ENCODE measurements at places on chromosomes 7 and 10. TPM values are rescaled to one million over a fixed set of nuclear protein-coding genes. Genes with fewer than 3 reads are reported as not detected.

Gene TACC2
- 3.5 TPM for total RNA-seq

Gene ADAMTS14
- total RNA-seq, result 4.0 TPM

Gene GNGT1
- total RNA-seq, result not detected

Gene SFTPA1
- total RNA-seq, result under 0.01 TPM

Gene STRIP2
- total RNA-seq, result 14.8 TPM

Gene GHRHR
- total RNA-seq, result not detected

Gene CYP2C9
- not detected for total RNA-seq

Gene VPS37D
- 9.2 TPM for total RNA-seq

Gene OR9A2
- not detected for total RNA-seq

Gene PRF1
- not detected for total RNA-seq

Gene ZNF467
- 0.22 TPM for total RNA-seq

Gene KEL
- total RNA-seq, result not detected

Gene SERPINE1
- 462 TPM for total RNA-seq

Gene ENKUR
- total RNA-seq, result 0.11 TPM

Gene DLX5
- not detected for total RNA-seq

Gene ZNF282
- 20.1 TPM for total RNA-seq

Gene DDX50
- total RNA-seq, result 90.2 TPM

Gene TRIL
- 0.25 TPM for total RNA-seq

Gene SPDYE16
- total RNA-seq, result 0.12 TPM

Gene SLC26A5
- total RNA-seq, result not detected

Gene SLC39A12
- under 0.01 TPM for total RNA-seq

Gene NKX1-2
- not detected for total RNA-seq

Gene RBM33
- 29.0 TPM for total RNA-seq

Gene MALRD1
- 0.33 TPM for total RNA-seq

Gene CYP26C1
- total RNA-seq, result 0.12 TPM

Gene BET1
- total RNA-seq, result 66.6 TPM

Gene IGF2BP3
- 3.5 TPM for total RNA-seq

Gene CELF2
- total RNA-seq, result 11.5 TPM

Gene NRG3
- not detected for total RNA-seq

Gene TMEM176A
- 0.22 TPM for total RNA-seq

Gene PDGFA
- 20.4 TPM for total RNA-seq

Gene HOXA4
- total RNA-seq, result 0.37 TPM

Gene PDE6C
- total RNA-seq, result not detected
